Hippocampal formation (tissue), 2 donors: ENCODE measurements at places on chromosomes 12 and 14.

GRCh38 chr12:96701856-96702255, 205.2 kb upstream of the NEDD1 start:
- no peak for DNase-seq

- no peak for DNase-seq
Measured at GRCh38 chr12:94263011-94263811, 114.8 kb downstream of the PLXNC1 start.

DNA sequence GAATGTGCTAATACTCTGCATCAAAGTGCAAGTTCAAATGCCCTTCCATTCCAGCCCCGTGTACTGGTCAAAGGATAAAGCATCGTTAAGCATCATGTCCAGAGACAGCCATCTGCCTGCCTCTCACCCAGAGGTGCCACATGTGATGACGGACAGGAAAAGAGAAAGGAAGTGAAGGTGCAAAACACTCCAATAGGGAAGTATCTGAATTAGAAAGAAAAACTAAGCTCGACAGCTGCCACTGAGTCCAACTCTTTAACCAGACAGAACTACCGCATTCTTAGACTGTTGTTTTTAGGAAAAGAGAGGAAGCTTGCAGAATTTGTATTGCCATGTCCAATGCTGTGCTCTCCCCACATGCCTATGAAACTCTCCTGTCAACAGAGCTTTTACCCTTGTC, 465.0 kb upstream of the SOX5 start:
- no peak for DNase-seq

DNA sequence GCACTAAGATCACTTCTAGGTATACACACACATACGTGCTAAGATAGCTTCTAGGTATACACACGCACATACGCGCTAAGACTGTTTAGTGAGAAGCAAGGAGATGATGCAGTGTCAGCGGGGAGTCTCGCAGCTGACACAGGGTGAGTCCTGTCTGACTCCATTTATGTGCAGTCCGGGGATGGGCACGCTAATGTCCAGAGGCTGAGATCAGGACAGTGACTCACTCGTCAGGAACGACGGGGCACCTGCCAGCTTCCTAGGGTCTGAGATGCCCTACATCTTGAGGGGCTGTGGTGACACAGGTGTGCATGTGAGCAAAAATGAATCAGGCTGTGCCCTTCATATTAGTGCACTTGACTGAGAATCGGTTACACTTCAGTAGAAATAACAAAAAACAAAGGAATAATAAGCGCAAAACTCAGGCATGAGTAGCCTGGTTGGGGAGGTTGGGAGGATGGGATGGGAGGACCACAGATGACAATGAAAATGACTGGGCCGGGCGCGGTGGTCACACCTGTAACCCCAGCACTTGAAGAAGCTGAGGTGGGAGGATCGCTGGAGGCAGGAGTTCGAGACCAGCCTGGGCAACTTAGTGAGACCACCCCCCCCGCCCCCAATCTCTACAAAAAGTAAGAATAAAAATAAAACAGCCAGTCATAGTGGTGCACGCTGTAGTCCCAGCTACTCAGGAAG, 29.1 kb upstream of the ULK1 start:
- DNase-seq, result no peak

DNA sequence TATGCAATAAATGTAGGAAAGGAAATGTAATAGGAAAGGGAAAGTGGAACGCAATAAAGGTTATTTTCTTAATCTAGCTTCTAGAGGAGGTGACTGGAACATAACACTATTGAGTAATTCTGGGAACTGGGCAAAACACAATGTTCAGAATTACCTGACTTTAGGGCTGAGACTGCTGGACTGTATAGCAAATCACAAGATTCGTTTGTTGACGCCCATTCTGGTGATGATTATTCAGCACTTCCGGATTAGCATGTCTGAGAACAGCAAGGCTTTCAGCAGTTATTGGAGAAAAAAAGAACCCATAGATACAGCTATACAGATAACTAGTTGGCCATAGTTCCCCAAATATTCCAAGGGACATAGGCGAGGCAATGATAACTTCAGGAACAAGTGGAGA, 2.3 kb upstream of the KLRD1 start:
- no peak for DNase-seq

DNA sequence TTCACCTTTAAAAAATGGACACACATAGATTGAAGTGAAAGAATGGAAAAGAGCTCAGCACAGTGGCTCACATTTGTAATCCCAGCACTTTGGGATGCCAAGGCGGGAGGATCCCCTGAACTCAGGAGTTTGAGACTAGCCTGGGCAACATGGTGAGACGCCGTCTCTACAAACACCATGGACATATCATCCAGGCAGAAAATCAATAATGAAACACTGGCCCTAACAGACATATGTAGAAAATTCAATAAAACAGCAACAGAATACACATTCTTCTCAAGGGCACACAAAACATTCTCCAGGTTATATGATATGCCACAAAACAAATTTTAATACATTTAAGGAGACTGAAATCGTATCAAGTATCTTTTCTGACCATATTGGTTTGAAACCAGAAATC, 7.4 kb downstream of the WASHC3 start:
- no peak for DNase-seq

GRCh38 chr12:104677441-104678089, 220.8 kb downstream of the CHST11 start:
- no peak for DNase-seq

- no peak for DNase-seq
Measured at GRCh38 chr14:101113835-101114725, 210.6 kb upstream of the RTL1 start.

DNA sequence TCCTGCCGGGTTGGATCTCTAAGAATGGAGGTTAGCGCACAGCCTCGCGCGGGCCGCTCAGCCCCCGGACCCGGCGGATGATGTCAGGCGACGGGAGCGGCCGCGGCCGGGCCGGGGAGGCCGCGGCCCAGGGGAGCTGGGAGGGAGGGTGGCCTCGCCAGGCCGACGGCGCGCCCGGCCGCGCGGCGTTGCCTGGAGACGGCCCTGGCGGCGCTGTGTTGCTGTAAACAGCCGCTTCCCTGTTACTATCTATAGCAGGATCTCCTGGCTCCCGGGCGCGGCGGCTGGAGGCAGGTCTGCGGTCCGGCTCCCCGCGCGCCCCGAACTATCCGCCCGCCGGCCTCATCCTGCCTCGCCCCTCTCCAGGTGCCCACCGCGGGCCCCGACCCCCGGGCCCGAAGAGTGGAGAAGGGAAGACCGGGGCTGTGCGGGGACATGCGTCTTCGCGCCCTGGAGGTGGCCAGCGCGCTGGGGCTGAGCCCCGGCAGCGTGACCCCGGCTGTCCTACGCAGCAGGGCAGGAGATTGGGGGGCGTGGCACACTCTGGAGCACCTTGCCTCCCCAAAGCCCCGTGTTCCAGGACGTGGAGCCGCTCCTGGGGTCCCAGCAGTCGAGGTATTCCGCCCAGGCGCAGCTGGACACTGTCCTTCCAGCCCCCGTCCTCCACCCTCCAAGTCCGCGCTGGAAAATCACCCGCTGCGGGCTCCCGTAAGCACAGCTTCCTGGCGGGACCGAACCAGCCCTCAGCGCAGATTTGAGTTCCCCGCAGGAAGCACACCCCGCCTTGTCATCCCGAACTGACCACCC, 1.4 kb upstream of the FOS start:
- peak; percentile 85 for DNase-seq

GRCh38 chr12:91171476-91171875, 11.1 kb downstream of the DCN start:
- DNase-seq, result no peak

GRCh38 chr14:51547260-51547659, 104.5 kb upstream of the FRMD6 start:
- DNase-seq, result no peak

- DNase-seq, result no peak
Measured at GRCh38 chr14:72742838-72743195, 151.1 kb downstream of the DPF3 start.

DNA sequence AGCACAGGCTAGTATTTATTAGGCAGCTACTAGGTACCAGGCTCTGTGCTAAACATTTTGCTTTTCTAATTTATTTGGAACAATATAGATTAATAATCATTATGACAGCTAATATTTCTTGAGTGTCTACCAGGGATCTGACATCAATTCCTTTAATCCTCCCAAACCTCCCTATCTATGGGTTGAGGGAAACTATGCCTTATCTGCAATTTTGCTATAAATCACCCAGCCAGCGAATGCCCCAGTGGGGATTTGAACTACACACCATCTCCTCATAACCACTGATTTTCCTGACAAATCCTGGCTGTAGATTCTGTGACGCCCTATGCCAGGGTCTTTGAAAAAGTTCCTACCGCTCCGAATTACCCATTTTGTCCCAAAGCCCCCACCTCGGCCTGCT, 21.4 kb upstream of the PLEKHG3 start:
- no peak for DNase-seq

DNA sequence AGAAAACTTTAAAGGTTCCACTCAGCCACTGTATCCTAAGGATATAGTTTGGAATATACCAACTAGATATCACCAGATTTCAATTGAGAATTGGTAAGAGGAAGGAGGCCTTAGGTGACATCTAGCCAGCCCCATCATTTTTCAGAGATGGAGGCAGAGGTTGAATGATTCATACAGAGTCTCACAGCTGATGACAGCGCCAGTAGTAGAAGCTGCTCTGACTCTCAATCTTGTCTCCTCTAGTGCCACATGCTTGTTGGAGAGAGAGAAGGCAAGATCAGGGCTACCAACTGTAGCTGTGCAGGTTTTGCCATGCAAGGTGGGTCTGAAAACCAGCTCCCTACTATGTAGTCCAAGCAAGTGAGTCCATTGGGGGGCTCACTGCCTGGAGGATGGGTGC, 6.1 kb downstream of the FRMD6 start:
- no peak for DNase-seq

DNA sequence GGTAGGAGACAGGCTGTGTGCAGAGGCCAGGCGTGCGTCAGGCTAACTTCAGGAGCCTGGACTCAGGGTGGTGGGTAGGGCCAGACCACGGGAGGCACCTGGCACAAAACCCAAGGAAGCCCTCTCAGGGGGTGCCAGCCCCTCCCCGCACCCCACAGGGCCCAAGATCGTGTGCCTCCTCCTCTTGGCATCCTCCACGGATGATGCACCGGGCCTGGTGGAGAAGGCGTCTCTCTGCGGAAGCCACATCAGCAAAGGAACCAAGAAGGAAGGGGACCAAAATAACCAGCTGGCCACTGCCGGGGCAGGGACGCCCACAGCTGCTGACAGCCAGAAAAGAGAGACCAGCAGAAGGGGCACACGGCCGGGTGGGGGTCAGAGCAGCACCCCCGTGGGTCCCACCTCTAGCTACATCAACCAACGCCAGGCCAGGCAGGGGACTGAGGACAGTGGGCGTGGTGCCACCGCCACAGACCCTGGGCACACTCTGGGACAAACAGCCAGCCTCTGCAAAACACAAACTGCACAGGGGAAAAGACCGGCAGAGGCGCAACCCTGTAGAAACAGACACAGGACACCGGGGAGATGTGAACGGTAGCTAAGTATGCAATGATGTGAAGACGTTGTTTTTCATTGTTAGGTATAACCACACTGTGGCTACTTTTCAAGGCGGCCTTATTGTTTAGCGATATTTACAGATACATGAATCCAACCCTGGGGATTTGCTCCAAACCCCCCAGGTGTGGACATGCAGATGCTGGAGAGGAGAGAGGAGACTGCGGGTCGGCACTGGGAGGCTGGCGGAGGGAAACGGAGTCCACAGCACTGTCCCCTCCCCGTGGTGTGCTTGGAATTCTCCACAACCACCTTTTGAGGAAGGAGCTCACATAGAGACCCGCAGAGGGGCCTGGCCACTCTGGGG, 26.1 kb upstream of the C14orf180 start:
- DNase-seq, result no peak

DNA sequence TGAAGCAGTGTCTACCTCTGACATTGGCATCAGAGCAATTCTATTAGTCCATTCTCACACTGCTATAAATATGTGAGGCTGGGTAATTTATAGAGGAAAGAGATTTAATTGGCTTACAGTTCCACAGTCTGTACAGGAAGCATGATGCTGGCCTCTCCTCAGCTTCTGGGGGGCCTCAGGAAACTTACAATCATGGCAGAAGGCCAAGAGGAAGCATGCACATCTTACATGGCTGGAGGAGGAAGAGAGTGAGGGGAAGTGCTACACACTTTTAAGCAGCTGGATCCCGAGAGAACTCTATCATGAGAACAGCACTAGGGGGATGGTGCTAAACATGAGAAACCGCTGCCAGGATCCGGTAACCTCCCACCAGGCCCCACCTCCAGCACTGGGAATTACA, 25.7 kb upstream of the SEL1L start:
- DNase-seq, result no peak

DNA sequence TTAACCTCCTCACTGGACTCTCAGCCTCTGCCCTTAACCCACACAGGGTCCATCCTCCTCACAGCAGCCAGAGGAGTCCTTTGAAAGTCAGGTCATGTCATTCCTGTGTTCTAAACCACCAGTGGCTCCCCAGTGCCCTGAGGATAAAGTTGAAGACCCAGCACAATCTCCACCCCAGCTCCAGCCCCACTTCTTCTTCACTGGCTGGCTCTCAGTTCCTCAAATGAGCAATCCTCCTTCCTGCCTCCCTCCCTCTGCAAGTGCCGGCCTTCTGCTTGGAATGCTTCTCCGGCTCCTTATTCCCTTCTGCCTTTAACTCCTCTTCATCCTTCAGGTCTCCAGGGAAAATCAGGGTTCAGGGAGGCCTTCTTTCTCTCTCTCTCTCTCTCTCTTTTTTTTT, 32.0 kb upstream of the SPPL3 start:
- DNase-seq, result peak; percentile 14

GRCh38 chr12:20383612-20384011, 15.3 kb downstream of the PDE3A start:
- no peak for DNase-seq

DNA sequence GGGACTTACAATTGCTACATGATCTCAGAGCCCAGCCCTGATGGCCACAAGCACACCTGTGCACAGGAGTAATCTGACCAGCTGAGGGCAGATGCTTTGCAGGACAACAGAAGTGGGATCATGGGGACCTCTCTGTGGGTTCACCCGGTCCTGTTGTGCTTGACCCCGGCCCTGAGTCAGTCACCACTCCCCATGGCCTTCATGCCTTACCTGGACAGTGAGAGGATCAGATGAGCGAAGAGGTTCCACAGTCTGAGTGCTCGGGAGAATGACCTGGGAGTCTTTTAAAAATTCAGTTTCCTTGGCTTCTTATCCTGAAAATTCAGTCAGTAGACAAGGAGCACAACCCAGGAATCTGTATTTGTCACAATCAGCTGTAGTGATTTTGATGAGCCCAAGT, 88.1 kb downstream of the NTF3 start:
- DNase-seq, result no peak
